ENCODE measurements at places on chromosomes 3 and 15.

DNA sequence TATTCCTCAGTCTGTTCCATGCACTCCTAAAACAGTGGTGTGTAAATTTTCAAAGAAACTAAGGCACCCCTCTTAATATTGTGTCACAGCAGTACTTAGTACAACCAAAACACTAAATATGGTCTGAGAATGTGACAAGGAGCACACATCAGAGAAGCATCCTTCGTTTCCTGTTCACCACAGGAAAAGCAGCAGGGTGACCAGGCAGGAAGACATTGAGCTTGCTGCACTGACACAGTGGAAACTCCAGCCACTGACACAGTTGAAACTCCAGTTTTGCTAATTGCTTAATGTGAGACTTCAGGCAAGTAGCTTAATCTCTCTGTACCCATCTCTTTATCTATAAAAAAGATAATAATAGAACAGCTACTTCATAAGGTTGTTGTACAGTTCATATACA lies 353.0 kb upstream of the RORA start:
- no peak overlapping the region for H3K4me3 ChIP-seq
- no peak for DNase-seq
- H3K36me3 ChIP-seq = no peaks in the 10 kb centered on the region
- no peaks in the 10 kb centered on the region for H3K4me1 ChIP-seq
- H3K27ac ChIP-seq = no peak overlapping the region

- H3K27ac ChIP-seq = no peak overlapping the region
- no peaks in the 10 kb centered on the region for H3K27me3 ChIP-seq
- no peaks in the 10 kb centered on the region for H3K36me3 ChIP-seq
Measured at GRCh38 chr3:112623717-112624116, 17.2 kb downstream of the CCDC80 start.

DNA sequence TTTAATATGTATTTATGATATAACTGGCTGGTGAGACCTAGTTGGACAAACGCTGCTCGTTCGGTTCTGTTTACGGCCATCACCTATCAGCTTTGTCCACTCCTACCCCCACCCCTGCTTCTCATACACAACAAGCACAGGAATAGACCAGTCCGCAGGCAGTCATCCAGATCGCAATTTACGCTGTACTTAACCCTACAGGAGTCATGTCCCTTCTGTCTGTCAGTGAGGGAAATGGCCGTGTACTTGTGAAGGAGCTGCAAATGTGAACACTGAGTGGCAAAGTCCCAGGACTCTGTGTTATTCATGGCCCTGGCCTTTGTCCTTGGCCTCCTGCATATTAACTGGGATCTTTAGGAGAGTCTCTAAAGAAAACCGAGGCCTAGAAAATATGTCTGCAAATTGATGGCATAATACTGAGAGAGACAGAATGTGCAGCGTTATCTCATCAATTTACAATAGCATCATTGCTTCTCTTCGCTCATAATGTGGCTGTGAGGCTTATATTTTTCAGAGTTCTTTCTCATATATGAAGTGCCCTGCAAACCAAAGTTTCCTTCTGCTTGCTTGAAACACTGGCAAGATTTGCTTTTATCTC lies 7.2 kb upstream of the ABHD10 start:
- no peaks in the 10 kb centered on the region for H3K36me3 ChIP-seq
- no peak for DNase-seq
- H3K4me3 ChIP-seq = no peak overlapping the region
- peaks cover 7% of the 10 kb centered on the region for H3K4me1 ChIP-seq
- H3K27ac ChIP-seq = no peak overlapping the region

GRCh38 chr3:187802928-187803259 lies 57.6 kb upstream of the BCL6 start:
- H3K36me3 ChIP-seq = no peaks in the 10 kb centered on the region
- H3K4me3 ChIP-seq = no peak overlapping the region
- H3K4me1 ChIP-seq = peaks cover 23% of the 10 kb centered on the region
- no peaks in the 10 kb centered on the region for H3K27me3 ChIP-seq
- no peak for DNase-seq

GRCh38 chr3:14438929-14439328 lies 36.5 kb downstream of the SLC6A6 start:
- DNase-seq = no peak
- no peak overlapping the region for H3K4me3 ChIP-seq
- H3K4me1 ChIP-seq = peaks cover 63% of the 10 kb centered on the region
- H3K36me3 ChIP-seq = no peaks in the 10 kb centered on the region
- H3K27me3 ChIP-seq = no peaks in the 10 kb centered on the region
- no peak overlapping the region for H3K27ac ChIP-seq

- H3K27me3 ChIP-seq = no peaks in the 10 kb centered on the region
- no peak overlapping the region for H3K4me3 ChIP-seq
- H3K4me1 ChIP-seq = no peaks in the 10 kb centered on the region
- no peaks in the 10 kb centered on the region for H3K36me3 ChIP-seq
Measured at GRCh38 chr15:75770131-75770530, 57.5 kb upstream of the CSPG4 start.

GRCh38 chr3:12301513-12301912 lies 12.6 kb downstream of the PPARG start:
- no peak for DNase-seq
- H3K36me3 ChIP-seq = no peaks in the 10 kb centered on the region
- no peak overlapping the region for H3K27ac ChIP-seq
- no peaks in the 10 kb centered on the region for H3K4me1 ChIP-seq
- H3K27me3 ChIP-seq = no peaks in the 10 kb centered on the region

- H3K27ac ChIP-seq = peak overlapping the region; percentile 24
- H3K4me3 ChIP-seq = no peak overlapping the region
- H3K36me3 ChIP-seq = no peaks in the 10 kb centered on the region
Measured at GRCh38 chr15:60582370-60583036, 103.6 kb upstream of the ICE2 start.

GRCh38 chr3:48863122-48863521 lies 15.4 kb upstream of the PRKAR2A start:
- no peaks in the 10 kb centered on the region for H3K27me3 ChIP-seq
- no peak for DNase-seq
- peaks cover 28% of the 10 kb centered on the region for H3K36me3 ChIP-seq
- H3K27ac ChIP-seq = no peak overlapping the region

- no peak overlapping the region for H3K4me3 ChIP-seq
- peaks cover 11% of the 10 kb centered on the region for H3K4me1 ChIP-seq
- no peaks in the 10 kb centered on the region for H3K36me3 ChIP-seq
- DNase-seq = no peak
- H3K27ac ChIP-seq = no peak overlapping the region
Measured at GRCh38 chr3:9713142-9713541, 9.5 kb downstream of the CPNE9 start.

DNA sequence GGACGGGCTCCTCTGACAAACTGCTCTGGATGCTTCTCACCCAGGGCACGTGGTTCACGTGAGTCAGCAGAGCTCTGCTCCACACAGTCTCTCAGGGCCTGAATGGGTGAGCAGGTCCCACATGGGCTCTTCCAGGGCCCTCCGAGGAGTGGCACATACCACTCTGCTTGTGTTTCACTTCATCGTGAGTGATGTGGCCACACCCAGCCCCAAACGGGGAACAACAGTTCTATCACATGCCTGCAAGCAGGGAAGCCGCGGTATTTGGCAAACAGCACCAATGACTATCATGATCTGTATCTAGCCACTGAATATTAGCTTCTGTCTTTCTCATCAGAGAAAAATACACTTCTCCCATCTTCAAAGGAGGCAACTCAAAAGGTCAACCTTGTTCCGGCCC lies 352.8 kb downstream of the GABRG3 start:
- no peak overlapping the region for H3K27ac ChIP-seq
- H3K4me3 ChIP-seq = no peak overlapping the region
- H3K27me3 ChIP-seq = no peaks in the 10 kb centered on the region
- no peak for DNase-seq
- no peaks in the 10 kb centered on the region for H3K36me3 ChIP-seq

GRCh38 chr3:196633555-196634151 lies 5.8 kb upstream of the NRROS start:
- peak overlapping the region; percentile 91 for H3K27ac ChIP-seq
- DNase-seq = no peak
- H3K27me3 ChIP-seq = no peaks in the 10 kb centered on the region
- H3K4me3 ChIP-seq = peak overlapping the region; percentile 79
- H3K4me1 ChIP-seq = peaks cover 25% of the 10 kb centered on the region
- H3K36me3 ChIP-seq = no peaks in the 10 kb centered on the region

- no peaks in the 10 kb centered on the region for H3K36me3 ChIP-seq
- H3K4me3 ChIP-seq = no peak overlapping the region
- no peak overlapping the region for H3K27ac ChIP-seq
- H3K27me3 ChIP-seq = no peaks in the 10 kb centered on the region
Measured at GRCh38 chr3:175486255-175486654, 627.1 kb downstream of the NAALADL2 start.

- H3K4me3 ChIP-seq = peak overlapping the region; percentile 77
- peaks cover 59% of the 10 kb centered on the region for H3K4me1 ChIP-seq
- no peak overlapping the region for H3K27ac ChIP-seq
- H3K36me3 ChIP-seq = no peaks in the 10 kb centered on the region
- no peak for DNase-seq
Measured at GRCh38 chr3:194685065-194685717, 492 bp upstream of the FAM43A start.

DNA sequence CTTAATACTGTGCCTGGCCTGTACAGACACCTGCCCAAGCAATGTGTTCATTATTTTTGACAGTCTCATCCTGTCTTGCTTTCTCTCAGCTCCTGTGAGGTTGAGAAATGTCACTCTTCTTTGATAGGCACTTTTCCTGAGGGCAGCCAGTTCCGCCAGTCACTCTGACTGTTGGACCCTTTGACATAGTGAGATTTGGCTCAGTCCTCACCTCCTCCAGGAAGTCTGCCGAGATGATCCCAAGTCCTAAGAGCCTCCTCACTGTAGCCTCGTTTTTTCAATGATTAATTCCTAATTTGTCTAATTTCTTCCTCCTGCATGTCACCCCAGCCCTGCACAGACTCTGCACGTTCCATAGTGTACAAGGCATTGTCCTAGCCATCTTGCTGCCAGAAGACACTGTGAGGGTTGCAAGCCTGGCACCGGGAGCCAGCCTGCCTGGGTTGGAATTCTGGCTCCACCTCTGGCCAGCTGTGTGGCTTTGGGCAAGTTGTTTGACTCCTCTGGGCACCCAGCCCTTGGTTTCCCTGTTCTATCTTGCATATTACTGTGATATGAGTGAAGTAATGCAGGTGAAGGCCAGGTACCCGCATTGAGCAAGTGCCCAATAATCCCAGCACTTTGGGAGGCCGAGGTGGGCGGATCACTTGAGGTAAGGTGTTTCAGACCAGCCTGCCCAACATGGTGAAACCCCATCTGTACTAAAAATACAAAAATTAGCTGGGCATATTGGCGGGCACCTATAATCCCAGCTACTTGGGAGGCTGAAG lies 24.3 kb downstream of the RPLP1 start:
- peak; percentile 37 for DNase-seq
- no peaks in the 10 kb centered on the region for H3K4me1 ChIP-seq

GRCh38 chr3:120561251-120562045 lies 34.7 kb upstream of the NDUFB4 start:
- H3K27me3 ChIP-seq = no peaks in the 10 kb centered on the region
- H3K27ac ChIP-seq = no peak overlapping the region
- no peaks in the 10 kb centered on the region for H3K36me3 ChIP-seq
- no peak overlapping the region for H3K4me3 ChIP-seq
- peaks cover 28% of the 10 kb centered on the region for H3K4me1 ChIP-seq

GRCh38 chr3:55609230-55609827 lies 122.2 kb upstream of the WNT5A start:
- H3K36me3 ChIP-seq = no peaks in the 10 kb centered on the region
- no peak overlapping the region for H3K27ac ChIP-seq
- no peak overlapping the region for H3K4me3 ChIP-seq
- no peak for DNase-seq
- no peaks in the 10 kb centered on the region for H3K4me1 ChIP-seq

- H3K27me3 ChIP-seq = no peaks in the 10 kb centered on the region
- H3K4me1 ChIP-seq = no peaks in the 10 kb centered on the region
- H3K36me3 ChIP-seq = no peaks in the 10 kb centered on the region
- H3K4me3 ChIP-seq = no peak overlapping the region
Measured at GRCh38 chr3:76986876-76987474, 52.9 kb upstream of the ROBO2 start.

DNA sequence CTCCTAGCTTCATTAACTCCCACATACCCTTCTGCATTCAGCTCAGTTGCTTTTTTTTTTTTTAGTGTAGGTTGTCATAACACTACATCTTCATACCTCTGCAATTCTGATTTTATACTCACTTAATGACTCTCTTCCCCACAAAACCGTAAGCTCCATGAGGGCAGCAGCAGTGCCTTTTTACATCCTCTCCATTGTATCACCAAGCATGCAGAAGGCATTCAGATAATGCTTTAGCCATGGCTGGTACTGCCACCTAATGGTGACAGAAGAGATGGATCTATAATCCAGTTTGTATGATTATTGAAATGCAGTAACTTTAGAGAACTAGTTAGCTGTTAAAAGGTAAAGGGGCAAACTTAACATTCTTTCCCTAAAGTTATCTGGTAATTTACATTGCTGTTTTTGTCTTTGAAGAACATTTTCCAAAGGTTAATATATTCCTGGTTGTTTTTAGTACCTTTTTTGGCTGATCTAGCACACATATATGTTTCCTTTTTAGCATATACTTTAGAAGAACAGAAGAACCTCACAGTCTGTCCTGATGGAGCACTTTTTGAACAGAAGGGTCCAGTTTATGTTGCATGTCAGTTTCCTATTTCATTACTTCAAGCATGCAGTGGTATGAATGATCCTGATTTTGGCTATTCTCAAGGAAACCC lies 36.8 kb downstream of the ATP1B3 start:
- no peak overlapping the region for H3K4me3 ChIP-seq
- no peaks in the 10 kb centered on the region for H3K27me3 ChIP-seq
- peaks cover 59% of the 10 kb centered on the region for H3K36me3 ChIP-seq
- DNase-seq = no peak

- H3K36me3 ChIP-seq = no peaks in the 10 kb centered on the region
- peaks cover 25% of the 10 kb centered on the region for H3K4me1 ChIP-seq
- no peak overlapping the region for H3K27ac ChIP-seq
- peaks cover 52% of the 10 kb centered on the region for H3K27me3 ChIP-seq
- H3K4me3 ChIP-seq = no peak overlapping the region
Measured at GRCh38 chr3:184233127-184233843, 3.9 kb downstream of the VWA5B2 start.

DNA sequence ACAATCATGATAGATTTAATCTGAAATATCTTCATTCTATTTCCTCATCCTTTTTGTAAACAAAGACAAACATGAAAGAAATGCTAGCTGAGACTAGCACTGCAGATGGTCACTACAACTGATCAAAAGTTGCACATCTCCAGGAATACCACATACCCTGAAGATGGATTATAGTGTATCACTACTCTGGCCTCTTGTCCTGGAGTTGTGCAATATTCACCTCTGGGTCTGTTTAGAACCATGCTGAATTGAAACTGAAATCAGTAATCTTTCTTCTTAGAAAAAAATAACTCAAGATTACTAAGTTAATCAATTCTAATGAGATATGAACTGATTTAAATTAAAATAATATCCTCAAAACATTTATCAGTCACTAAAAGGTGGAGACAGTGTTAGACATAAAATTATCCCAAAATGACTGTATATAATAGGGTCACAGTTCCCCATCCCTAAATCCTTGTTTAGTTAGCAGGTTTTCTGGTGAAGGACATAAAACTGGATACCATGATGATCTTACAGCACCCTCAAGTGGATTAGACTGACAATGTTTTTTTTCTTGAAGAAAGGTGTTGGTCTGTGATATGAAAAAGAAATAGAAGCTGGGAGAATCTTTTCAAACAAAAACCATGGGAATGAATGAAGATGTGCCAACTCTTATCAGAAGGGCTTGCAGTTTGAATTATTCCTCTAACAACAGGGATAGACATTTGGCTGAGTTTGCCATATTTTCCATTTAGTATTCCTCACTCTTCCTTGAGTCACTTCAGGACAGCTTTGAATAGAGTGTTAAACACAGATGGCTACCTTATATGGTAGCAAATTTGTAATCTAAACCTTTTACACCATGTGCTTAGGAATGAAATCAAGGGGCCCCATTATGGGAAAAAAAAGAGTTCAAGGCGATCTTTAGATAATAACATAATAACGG lies 7.1 kb upstream of the TTC14 start:
- peaks cover 27% of the 10 kb centered on the region for H3K27me3 ChIP-seq
- H3K27ac ChIP-seq = no peak overlapping the region
- no peaks in the 10 kb centered on the region for H3K4me1 ChIP-seq
- no peak overlapping the region for H3K4me3 ChIP-seq
- DNase-seq = no peak
